NCI-H1092 treated with DMSO at 0.1 percent for 48 hours (cell line): ENCODE measurements at places on chromosomes 4 and X.
A peak's percentile ranks its signal among the peaks of the same experiment; 100 is the strongest.

GRCh38 chrX:79065696-79066095, 78.8 kb upstream of the GPR174 start:
- no peak for DNase-seq

DNA sequence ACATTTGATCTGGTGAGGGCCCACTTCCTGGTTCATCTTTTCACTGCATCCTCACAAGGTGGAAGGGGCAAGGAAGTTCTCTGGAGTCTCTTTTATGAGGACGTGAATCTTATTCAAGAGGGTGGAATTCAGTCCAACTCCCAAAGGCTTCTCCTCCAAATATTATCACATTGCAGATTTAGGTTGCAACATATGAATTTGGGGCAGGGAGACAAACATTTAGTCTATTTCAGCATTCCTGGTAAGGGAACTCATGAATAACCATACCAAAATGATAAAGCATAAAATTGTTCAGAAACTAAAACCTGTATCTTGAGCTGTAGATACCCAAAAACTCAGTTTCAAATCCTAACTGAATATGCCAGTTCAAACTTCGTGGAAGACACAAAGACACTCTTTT, 246.8 kb downstream of the QDPR start:
- no peak for DNase-seq

GRCh38 chr4:149168645-149169044, 647.0 kb downstream of the IQCM start:
- no peak for DNase-seq

DNA sequence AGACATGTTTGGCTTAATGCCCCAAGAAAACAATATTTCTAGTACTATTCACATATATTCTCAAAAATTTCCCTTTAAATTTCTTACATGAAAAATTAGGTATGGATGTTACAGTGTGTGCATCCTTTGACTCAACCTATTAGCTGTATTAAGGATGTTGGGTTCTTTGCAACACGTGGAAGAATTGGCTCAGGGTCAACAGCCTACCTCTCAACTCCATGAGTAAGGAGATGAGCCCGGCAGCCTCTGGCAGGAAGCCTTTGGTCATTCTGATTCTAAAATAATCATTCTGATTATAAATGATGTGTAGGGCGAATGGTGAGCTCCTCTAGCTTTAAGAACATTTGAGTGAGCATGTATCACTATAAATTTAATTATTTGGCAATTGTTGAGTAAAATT, 148.0 kb upstream of the WDFY3 start:
- DNase-seq: no peak

DNA sequence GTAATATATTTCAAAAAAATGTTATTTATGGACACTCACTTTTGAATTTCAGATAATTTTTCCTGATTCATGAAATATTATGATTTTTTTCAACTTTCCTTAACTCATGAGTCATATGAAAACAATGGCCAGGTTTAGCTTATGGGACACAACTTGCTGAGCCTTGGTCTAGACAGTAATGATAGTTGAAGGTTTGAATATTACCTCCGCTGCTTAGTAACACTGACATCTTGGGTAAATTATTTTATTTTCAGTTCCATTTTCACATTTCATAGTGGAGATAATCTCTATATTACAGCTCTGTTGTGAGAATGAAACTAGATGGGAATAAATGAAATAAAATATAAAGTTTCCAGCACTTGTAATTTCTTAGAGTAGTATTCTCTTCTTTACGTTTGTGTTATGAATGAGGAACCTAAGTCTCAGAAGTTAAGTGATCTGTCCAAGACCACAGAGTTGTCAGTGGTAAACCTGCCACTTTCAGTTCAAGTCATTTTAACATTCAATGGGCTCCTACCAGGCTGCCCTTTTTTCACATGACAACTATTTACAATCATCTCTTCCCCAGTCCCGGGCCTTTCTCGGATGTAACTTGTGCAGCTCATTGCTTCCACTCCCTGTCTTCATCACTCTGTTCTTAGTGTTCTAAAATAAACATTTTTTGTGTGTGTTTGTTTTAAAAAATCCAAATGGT, 46.8 kb upstream of the GC start:
- DNase-seq: no peak

- no peak for DNase-seq
These were observed 35.3 kb upstream of the CHRNA9 start for GRCh38 chr4:40299811-40300292.

DNA sequence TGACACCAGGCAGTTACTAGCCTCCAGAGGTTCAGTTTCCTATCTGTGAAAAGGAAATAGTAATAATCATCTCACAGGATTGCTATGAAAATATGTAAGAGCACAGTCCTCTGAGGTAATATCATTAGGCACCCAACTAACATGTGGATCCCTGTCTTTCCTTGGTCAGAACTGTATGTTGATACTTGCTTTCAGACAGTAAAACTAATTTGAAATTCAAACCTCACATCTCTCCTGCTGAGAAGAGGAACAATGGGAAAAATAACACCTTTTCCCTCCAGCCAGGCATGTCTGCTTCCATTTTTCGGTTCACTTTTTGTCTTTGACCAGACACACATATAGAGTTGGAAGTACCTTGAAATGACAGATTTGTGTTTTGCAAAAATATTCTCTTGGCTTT, 262.7 kb downstream of the IL15 start:
- DNase-seq: no peak

GRCh38 chrX:104621781-104622180, 55.8 kb downstream of the IL1RAPL2 start:
- no peak for DNase-seq

- no peak for DNase-seq
These were observed 83.7 kb downstream of the NAT8L start for GRCh38 chr4:2142630-2143427.

- DNase-seq: no peak
These were observed 571.5 kb upstream of the AMOT start for GRCh38 chrX:113412106-113412505.

DNA sequence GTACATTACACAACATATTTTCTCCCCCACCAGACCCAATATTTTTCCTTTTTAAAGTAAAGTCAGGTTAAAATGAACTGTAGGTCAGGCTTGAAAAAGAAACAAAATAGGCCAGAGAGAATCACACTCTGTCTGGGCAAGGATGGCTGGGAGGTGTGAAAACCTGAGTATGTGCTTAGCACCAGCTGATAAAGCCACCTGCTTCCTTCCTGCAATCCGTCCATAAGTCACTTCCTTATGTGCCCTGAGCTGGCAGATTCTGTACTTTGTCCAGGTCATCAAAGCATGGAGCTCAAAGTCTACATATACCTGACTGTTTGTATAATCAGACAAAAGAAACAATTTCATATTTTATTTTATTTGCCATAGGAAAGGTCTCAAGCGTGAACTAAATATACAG, 37.7 kb downstream of the ANTXR2 start:
- DNase-seq: no peak

DNA sequence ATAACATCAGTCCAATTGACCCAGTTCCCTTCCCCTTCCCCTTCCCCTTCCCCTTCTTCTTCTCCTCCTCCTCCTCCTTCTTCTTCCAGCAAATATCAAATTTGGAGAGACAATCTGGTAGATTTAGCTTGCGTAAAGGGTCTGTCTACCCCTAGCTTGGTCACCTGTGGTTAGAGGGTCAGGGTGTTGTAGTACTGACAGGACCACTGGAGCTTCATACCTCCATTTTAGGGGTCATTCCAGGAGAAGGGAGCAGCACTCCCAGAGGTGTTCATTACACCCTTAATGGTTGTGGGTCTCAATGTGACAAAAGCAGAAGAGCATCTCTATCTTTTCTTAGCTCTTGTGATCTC, 3.7 kb upstream of the FGB start:
- DNase-seq: no peak

DNA sequence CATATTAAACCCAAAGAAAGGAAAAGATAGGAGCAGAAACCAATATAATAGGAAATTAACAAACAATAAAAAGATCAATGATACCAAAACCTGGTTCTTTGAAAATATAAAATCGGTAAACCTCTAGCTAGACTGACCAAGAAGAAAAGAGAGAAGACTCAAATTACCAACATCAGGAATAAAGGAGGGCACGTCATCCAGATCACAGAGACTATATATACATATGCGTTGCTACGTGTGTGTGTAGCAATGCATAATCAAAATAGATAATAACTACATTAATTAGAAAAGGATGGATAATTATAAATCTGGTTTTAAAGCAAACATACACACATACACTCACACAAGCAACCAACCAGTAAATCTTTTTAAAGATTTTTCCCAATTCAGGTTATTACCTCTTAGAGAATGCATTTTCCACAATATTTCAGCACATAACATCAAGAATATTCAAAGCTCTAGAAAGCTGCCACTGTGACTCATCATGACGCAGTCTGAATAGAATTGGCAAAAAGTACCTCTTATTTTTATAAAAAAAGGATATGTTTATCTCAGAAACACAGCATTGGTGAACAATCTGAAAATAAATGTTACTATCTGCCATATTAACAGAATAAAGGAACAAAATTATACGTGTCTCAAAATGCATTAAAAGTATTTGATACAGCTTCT, 41.4 kb upstream of the USP9X start:
- no peak for DNase-seq

GRCh38 chr4:150078041-150078578, at the start of gene DCLK2:
DCLK2 (plus strand) TSS chr4:150078445; CDS start chr4:150079028, 583 bp downstream.
- DNase-seq: peak; percentile 85

- DNase-seq: no peak
These were observed 23.4 kb downstream of the SEPTIN6 start for GRCh38 chrX:119669424-119670037.
